ENCODE measurements at places on chromosomes 6 and 20.
A peak's percentile ranks its signal among the peaks of the same experiment; 100 is the strongest.

- no peak for DNase-seq
These were observed 56.7 kb downstream of the FAM135A start for GRCh38 chr6:70470016-70470415.

DNA sequence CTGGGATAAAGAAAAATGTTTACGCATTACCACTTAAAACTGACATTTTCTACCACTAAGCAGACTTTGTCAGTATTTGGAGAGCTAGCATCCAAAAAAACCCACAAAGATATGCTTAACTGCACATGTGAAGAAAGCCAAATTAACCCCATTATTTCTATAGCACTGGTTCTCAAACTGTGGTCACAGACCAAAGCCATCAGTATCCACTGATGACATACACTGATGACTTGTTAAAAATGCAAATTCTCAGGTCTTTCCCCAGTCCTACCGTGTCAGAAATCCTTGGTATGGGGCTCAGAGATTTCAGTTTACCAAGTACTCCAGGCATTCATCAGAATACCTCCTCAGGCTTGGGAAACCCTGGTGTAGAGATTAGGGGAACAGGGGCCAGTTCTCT lies 230.2 kb downstream of the PTPRK start:
- DNase-seq: no peak

GRCh38 chr6:115001731-115002350 lies 659.0 kb upstream of the HS3ST5 start:
- DNase-seq: no peak

DNA sequence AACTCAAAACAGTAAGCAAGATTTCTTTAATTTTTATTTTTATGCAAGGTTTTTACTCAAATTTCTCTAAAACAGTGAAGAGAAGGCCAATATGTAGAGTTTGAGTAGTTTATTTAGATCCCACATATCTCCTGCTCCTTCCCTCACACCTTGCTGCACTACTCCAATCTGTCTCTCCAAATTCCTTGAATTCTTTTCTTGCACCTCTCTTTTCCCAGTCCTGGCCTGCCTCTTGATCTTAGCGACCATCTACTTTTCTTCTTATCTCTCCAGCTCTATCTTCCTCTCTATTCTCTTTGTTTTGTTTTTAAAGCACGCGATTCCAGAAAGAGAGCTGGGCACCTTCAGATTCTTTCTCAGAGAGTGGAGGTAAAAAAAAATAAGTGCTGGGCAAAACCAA lies 86.7 kb upstream of the KCNQ5 start:
- DNase-seq: no peak

DNA sequence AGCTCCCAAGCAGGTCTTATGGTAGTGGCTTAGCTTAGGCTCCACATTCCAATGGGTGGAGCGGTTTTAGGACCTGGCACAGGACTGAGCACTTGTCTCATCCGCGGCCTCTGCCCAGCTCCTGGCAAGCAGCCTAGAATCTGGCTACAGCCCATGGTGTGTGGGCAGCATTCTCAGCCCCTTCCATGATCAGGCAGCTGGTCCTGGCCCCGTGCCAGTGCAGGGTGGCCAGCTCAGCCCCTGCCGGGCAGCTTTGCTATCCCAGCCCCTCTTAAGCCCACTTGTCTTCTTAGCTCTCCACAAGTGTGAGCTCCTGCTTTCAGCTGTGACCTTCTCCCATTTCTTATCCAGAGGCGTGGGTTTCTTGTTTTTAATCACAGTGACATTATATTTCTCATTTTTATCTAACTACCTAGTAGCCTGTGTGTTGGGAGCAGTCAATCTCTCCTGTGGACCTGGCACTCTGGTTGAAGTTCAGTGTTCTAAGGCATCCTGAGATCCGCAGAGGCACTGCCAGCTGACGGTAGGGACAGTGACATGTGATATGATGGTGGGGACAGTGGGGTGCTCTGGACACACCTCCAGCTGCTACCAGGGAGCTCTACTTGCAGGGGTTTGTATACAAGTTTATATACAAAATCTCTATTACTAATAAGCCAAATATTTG lies 119.9 kb upstream of the PRND start:
- DNase-seq: peak; percentile 87
